NCI-H526 (cell line): ENCODE measurements at places on chromosomes 5 and 9.
A peak's percentile ranks its signal among the peaks of the same experiment; 100 is the strongest.

GRCh38 chr9:115202960-115203751 is 85.2 kb upstream of the TNC start:
- DNase-seq = no peak

GRCh38 chr5:176538230-176538988 is 1.2 kb upstream of the RNF44 start:
- DNase-seq = no peak

GRCh38 chr9:110126499-110126941 is 81.4 kb downstream of the C9orf152 start:
- no peak for DNase-seq

DNA sequence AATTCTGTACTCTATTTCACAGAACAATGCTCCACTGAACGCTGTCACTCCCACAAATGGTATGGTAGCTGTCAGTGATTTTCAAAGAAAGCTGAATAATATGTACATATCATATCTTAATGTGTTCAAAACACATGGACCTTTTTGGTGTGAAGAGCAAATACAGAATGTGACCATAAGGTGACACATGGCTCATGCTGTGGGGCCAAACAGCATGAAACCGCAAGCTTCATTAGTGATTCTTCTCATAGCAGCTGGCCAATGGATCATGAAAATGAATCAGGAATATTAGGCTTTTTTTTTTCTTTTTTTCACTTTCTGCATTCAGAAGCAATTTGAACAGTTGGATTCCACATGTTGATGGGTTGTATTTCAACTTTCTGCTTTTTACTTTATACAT is 54.9 kb upstream of the CDH9 start:
- no peak for DNase-seq

- no peak for DNase-seq
Measured at GRCh38 chr5:67094476-67095300, 101.9 kb downstream of the CD180 start.

GRCh38 chr5:128566178-128566577 is 28.1 kb upstream of the FBN2 start:
- no peak for DNase-seq

GRCh38 chr5:108634010-108634616 is 113.6 kb upstream of the FER start:
- DNase-seq = no peak

GRCh38 chr5:135212361-135213026 is 178.5 kb upstream of the PITX1 start:
- DNase-seq = no peak

GRCh38 chr9:125889476-125890419 is 142.6 kb downstream of the PBX3 start:
- peak; percentile 27 for DNase-seq
